ENCODE measurements at places on chromosomes 3 and 15.

GRCh38 chr3:13518516-13518953 is 30.4 kb upstream of the FBLN2 start:
- no peak for DNase-seq

- no peak for DNase-seq
Observed at GRCh38 chr3:134918441-134918840, 123.4 kb downstream of the EPHB1 start.

DNA sequence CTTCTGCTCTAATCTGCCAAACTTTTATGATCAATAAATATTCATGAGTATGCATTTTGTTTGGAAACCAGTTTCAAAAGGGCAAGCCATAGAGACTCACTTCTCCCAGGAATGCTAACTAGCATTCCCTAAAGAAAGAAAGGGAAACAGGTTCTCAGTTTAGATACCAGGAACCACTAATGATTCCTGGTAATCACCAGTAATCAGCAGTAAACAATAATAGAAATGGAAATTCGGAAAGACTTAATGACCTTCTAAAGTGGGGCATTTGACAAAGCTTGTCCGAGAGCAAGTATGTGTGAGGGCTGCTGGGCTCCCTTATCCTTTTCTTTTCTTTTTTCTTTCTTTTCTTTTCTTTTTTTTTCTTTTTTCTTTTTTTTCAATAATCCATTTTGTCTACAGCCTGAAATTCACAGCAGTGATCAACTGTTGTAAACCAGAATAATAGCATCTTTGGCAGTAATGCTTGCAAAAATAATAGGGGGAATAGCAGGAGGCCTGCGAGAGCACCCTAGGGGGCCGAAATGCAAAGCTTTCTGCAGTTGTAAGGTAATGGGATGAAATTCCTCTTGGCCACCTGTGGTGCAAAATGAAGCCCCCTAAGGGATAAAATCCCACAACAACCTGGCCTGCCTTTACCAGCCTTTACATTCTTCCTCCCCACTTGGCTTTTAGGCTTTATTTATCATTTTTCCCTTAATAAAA is 253.2 kb downstream of the ZPLD1 start:
- no peak for DNase-seq

GRCh38 chr3:113231827-113232253 is 20.5 kb downstream of the BOC start:
- DNase-seq = no peak

- DNase-seq = no peak
Observed at GRCh38 chr15:92449476-92449875, 55.8 kb downstream of the ST8SIA2 start.

GRCh38 chr3:51145811-51146585 is 239.1 kb upstream of the MANF start:
- DNase-seq = no peak

- no peak for DNase-seq
Observed at GRCh38 chr3:195666-196065, 897 bp upstream of the CHL1 start.

DNA sequence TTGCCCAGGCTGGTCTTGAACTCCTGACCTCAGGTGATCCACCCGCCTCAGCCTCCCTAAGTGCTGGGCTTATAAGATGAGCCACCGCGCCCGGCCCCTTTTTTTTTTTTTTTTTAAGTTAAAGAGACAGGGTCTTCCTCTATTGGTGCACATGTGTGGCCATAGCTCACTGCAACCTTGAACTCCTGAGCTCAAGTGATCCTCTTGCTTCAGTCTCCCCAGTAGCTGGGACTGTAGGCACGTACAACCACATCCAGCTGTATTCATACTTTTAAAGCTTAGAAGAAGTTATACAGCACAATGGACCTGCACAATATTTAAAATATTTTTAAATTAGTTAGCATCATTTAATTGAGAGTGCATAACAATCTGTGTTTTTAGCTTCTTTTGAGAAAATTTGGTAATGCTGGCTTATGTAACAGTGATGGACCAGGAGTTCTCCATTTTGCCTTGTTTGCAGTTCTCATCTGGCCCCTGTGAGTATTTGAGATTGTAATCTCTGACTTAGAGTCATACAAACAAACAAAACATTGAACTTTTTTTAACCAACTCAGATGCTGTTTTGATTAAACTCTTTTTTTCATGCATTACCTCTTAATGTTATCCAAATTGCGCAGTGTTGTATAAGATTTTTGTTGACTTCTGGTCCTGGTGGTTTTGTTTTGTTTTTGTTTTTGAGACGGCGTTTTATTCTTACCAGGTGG is 33.0 kb downstream of the CHD2 start:
- no peak for DNase-seq

GRCh38 chr3:195597848-195598247 is 14.1 kb upstream of the APOD start:
- no peak for DNase-seq

DNA sequence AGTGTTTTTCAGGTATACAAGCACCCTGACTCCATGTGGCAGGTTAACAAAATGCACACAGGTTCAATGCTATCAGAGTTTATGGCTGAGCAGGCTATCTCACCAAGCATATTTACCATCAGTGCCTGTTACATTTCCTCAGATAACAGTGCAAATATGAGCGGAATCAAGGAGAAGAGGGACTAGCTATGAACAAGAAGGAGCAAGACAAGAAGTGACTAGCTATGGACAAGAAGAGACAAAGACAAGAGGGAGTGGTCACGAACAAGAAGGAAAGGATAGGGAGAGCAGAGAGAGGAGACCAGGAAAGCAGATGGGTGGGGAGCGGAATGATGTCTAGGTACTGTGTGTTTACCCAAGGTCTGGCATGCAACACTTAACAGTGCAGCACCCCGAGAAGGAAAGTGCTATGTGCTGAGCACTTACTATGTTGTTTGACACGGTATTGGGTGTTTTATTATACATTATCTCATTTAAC is 8.6 kb downstream of the ILDR1 start:
- no peak for DNase-seq

GRCh38 chr15:91255670-91256192 is 155.7 kb downstream of the SV2B start:
- no peak for DNase-seq

GRCh38 chr3:11996480-11996879 is 7.7 kb upstream of the SYN2 start:
- no peak for DNase-seq

- no peak for DNase-seq
Observed at GRCh38 chr3:120227710-120228347, 57.2 kb downstream of the GPR156 start.

- no peak for DNase-seq
Observed at GRCh38 chr3:51727500-51727899, 20.6 kb downstream of the GRM2 start.

DNA sequence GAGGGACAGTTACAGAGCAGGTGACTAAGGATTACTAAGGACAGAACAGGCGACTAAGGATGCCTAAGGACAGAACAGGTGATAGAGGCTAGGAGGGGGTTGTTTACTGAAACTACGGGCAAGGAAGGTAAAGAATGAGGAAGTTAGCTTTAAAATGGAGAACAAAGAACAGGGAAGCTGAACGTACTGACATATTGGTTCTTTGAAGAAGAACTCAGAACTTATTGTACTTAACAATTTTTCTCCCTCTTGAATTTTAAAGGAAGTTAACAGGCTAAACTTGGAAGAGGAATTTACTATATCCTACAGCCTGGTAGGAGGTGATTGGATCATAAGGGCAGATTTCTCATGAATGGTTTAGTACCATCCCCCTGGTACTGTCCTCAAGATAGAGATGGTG is 290.2 kb downstream of the SHQ1 start:
- no peak for DNase-seq

DNA sequence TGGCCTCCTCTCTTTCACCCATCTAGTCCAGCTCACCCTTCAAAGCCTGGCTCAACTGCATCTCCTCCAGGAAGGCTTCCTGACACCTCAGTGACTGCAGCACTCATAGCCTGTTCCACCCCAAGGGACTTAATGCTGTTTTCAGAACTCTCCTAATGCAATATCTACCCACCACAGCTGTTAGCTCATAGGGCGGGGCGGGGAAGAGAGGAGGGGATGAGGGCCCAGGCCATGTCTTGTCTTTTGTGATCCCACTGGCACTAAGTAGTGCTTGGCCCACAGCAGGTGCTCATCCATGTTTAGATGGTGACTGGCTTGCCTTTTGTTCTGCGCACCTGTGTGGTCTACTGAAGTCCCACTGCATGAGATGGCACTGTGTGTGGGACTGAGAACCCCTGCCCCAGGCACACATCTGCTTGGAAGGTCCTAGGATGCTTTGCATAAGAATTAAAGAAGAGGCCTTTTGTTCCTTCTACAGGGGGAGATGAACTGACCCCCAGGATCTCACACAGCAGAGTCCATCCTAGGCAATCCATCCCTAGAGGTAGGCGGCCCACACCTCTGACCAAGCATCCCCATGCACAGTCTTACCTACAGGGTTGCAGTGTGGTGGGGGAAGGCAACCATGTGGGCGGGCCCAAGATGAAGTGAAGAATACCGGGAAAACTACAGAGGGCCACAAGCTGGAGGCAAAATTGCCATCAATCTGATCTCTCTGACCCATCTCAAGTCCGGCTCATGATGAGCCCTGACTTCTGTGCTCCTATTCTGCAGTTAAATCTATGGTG is 23.0 kb downstream of the SLC12A8 start:
- DNase-seq = no peak

GRCh38 chr15:66777054-66777453 is 75.0 kb downstream of the SMAD6 start:
- DNase-seq = no peak

DNA sequence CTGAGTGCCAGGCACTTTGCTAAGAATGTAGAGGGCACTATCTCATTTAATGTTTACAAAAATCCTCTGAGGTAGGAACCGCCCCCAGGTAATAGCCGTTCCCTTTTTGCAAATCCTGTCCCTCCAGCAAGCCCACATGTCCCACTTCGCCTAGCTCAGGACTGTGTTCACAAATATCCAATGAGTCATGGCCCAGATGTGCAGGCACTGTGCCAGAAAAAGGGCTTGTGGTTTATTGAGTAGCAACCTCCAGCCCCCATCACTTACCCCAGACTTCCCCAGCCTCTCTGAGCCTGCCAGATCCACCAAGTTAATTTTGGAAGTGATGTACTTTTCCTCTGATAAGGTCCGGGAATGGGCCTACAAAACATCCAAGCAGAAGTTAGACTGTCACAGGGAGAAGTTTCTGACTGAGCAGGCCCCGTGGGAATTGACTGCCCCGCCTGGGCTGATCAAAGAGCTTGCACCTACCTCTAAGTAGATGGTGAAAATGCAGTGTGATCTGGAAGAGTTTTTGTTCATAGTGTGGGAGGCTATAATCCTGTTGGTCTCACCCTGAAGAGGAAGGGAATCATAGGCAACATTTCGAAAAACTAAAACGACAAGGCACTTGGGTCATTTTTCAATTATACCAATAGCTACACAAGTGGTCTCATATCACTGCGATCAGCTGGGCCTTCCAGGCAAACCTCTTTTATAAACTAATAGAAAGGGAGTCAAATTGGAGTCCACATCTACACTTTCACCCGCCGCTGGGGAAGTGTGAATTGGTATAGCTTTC is 15.7 kb downstream of the KIF9 start:
- DNase-seq = no peak

DNA sequence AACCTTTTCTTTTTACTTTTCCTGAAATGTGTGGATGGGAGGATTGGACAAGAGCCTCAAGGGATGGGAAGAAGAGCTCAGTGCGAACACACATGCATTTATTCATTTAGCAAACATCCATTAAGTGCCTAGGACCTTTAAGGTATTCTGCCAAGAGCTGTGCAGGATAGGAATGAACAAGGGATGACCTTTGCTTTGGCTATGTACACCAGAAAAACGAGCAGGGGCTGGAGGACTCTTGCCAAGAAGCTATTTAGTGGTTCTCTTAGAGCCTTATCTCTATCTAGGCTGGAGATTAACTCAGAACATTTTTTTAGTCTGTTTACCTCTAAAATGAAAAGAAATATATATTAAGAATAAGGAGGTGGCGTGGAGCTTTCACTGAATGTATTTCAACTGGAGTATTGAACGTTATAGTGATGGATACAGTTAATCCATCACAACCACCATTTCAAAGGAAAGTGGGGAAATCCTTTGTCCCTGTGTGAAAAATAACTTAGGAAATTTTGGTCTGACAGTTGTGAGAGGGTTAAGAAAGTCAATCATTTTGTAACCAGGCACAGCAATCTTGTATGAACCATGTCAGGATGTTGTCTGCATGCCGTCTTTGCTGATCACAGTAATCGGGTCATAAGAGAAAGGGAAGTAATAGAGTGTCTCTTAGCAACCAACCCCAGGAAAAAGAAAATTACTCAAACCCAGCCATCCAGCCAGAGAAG is 279.0 kb downstream of the LPP start:
- DNase-seq = no peak

- DNase-seq = no peak
Observed at GRCh38 chr3:70989174-70989573, 594.4 kb downstream of the FOXP1 start.

- no peak for DNase-seq
Observed at GRCh38 chr3:110383356-110383755, 688.3 kb upstream of the NECTIN3 start.

DNA sequence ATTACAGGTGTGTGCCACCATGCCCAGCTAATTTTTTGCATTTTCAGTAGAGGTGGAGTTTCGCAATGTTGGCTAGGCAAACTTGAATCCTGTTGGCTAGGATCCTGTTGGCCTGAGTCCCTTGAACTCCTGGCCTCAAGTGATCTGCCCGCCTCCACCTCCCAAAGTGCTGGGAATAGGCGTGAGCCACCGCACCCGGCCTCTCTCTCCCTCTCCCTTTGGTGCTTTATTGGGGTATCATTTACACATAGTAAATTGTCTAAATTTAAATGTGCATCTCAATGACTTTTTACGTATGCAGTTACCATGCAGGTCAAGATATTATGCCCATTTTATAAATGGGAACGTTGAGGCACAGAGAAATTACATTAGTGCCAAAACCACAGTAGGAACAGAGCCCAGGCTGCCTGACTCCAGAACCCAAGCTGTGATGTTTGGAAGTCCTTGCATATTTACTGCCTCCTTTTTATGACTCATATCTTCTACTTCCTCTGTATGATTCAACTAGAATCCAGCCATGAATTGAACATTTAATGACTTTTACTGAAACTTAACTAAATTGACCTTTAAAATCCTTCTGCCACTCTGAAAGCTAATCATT is 34.0 kb upstream of the RPP14 start:
- DNase-seq = no peak

- no peak for DNase-seq
Observed at GRCh38 chr15:85748729-85749128, 46.0 kb downstream of the KLHL25 start.

GRCh38 chr3:46906471-46907058 is 29.0 kb downstream of the PTH1R start:
- DNase-seq = no peak

GRCh38 chr15:50210462-50211157 is 28.6 kb downstream of the SLC27A2 start:
- DNase-seq = no peak

GRCh38 chr3:40620151-40620550 is 95.4 kb downstream of the ZNF621 start:
- no peak for DNase-seq

- no peak for DNase-seq
Observed at GRCh38 chr3:107992976-107993684, 97.7 kb downstream of the CD47 start.

- no peak for DNase-seq
Observed at GRCh38 chr15:29784413-29784812, 37.9 kb downstream of the TJP1 start.

Data from nephron progenitor cell (in vitro differentiated cells).